T47D (cell line): ENCODE measurements at places on chromosomes 4 and X.

- no peak for DNase-seq
These were observed 289.4 kb downstream of the TRAM1L1 start for GRCh38 chr4:116796022-116796421.

DNA sequence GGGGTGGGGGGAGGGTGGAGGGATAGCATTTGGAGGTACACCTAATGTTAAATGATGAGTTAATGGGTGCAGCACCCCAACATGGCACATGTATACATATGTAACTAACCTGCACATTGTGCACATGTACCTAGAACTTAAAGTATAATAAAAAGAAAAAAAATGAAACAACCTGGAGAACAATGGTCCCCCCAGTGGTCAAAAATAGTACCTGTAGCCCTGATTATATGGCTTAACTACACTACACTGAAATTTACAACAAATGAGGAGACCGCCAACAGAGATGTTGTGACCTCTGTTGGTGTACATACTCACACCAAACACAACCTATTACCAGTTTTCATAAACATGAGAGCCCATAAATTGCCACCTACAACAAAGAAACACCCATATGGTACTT, 7.3 kb upstream of the MAGEE1 start:
- DNase-seq = no peak

GRCh38 chr4:63663870-63664269, 745.4 kb downstream of the TECRL start:
- no peak for DNase-seq

DNA sequence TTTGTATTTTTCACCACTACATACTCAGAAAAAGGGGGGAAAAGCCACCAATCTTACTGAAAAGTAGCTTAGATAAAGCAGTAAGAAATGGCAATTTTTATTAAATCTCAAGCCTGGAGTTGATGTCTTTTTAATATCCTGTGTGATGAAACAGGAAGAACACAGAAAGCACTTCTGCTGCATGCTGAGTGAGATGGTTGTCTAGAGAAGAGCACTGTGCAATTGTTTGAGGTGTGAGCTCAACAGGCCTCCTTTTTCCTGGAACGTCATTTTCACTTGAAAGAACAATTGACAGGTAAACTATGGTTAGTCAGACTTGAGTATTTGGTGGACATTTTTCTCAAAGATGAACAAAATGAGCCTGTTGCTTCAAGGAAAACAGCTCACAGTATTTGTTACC, 73.9 kb downstream of the RTL5 start:
- DNase-seq = no peak

DNA sequence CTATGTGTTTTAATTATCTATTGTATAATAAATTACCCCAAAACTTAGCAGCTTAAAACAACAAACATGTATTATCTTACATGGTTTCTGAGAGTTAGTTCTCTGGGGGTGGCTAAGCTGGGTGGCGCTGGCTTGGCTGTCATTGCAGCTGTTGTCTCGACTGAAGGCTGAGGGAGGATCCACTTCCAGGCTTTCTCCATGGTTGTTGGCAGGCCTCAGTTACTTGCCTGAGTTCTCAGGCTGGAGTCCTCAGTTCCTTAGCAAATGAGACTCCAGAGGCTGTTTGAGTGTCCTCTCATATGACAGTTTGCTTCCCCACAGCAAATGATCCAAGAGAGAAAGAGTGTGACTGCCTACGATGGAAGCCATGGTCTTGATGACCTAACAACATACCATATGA, 23.5 kb upstream of the GALNT7 start:
- no peak for DNase-seq

DNA sequence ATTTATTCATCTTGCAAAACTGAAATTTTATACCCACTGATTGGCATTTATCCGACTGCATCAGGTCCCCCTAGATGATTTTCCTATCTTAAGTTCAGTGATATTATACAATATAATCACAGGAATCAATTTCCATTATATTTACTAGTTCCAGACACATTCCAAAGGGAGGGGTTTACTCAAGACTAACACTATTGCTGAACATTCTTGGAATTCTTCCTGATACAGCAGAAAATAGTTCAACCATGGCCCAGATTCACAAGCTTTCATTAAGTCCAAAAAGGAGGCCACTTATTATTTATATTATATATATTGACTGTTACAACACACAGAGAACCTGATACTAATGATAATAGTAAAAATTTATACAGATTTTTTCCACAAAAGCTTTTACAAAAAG, 2353.6 kb downstream of the PCDH7 start:
- no peak for DNase-seq

- DNase-seq = no peak
These were observed 2.4 kb upstream of the MORF4L2 start for GRCh38 chrX:103688946-103689345.

DNA sequence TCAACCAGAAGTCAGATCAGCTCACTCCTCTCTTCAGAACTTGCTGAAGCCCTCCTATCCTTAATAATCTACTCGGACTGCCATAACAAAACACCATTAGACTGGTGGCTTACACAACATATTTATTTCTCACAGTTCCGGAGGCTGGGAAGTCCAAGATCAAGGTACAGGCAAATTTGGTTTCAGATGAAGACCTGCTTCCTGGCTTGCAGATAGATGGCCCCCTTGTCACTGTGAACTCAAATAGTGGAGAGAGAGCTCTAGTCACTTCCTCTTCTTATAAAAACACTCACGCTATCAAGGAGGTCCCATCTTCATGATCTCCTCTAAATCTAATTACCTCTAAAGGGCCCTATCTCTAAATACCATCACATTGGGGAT, 125.1 kb downstream of the CAMK2D start:
- no peak for DNase-seq

DNA sequence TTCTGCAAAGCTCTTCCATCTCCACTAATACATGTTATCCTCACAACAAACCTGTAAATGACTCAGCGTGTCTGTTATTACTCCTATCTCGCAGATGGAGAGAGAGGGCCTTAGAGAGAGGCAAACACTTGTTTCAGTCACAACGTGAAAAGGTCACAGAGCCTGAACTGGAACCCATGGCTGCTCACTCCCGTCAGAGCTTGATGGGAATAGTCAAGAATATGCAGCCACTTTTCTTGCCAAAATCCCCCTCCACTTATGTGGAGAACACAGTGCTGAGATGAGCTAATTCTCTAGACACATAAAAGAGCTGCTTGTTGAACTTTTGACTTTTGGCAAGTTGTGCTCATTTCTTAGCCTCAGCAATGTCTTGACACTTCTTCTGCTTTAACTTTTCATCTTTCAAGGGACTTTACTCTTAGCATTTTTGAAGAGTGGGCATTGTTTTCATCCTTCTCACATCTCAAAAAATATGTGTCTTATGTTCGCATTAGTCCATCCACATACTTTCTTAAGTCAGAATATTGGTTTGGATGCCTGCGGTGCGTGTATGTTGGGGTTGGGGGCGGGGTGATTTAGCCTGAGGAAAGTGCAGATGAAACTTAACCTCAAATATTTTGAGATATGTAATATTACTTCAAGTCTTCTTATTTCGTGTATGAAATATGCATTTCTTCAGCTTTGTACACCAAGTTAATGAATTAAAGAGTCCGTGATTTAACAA, 69.2 kb downstream of the SYNPO2 start:
- DNase-seq = no peak

- DNase-seq = no peak
These were observed 5.0 kb downstream of the AFM start for GRCh38 chr4:73486497-73486896.

- no peak for DNase-seq
These were observed 36.4 kb upstream of the RBM41 start for GRCh38 chrX:107154787-107155620.

DNA sequence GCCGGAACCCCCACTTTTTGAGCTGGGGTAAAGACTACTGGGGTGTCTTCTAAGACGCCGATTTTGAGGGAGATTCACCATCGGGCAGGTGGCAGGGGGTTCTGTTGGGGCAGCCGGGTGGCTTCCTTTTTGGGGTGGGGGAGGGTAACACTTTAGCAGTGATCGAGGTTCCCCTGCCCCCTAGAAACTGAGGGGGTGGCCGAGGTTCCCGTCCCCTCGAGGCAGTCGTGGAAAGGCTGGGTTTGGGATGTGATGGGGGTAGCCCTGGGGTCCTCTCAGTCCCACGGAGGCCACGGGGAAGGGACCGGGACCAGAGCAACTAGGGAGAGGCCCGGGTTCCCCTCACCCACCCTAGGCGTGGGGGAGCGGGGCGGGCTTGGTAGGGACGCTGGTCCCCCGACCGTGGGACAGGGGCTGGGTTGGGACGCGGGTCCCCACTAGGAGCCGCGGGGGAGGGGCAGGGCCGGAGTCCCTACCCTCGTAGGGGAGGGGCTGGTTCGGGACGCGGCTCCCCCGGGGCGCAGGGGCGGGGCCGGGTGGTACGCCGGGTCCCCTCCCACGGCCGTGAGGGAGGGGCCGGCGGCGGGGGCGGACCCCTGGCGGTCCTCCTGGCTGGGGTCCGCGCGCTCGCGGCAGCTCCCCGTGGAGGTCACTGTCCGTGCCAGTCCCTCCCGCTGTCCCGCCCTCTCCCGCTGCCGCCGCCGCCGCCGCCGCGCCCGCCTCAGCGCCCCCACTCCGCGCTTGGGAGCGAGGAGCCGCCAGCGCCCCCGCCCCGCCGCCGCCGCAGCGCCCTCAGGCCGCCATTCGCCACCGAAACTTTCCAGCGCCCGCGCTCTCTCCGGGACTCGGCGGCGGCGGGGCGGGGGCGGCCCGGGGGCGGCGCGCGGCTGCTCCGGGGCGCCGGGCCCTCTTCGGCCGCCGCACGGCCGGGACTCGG, at the start of gene TBL1X:
TBL1X (plus strand) TSS at position 624 of the 937 bp plus-strand sequence. CDS start 188,529 bp downstream, outside the sequence.
- peak; percentile 57 for DNase-seq

GRCh38 chrX:101219864-101220346, 319 bp downstream of the DRP2 start:
- no peak for DNase-seq

DNA sequence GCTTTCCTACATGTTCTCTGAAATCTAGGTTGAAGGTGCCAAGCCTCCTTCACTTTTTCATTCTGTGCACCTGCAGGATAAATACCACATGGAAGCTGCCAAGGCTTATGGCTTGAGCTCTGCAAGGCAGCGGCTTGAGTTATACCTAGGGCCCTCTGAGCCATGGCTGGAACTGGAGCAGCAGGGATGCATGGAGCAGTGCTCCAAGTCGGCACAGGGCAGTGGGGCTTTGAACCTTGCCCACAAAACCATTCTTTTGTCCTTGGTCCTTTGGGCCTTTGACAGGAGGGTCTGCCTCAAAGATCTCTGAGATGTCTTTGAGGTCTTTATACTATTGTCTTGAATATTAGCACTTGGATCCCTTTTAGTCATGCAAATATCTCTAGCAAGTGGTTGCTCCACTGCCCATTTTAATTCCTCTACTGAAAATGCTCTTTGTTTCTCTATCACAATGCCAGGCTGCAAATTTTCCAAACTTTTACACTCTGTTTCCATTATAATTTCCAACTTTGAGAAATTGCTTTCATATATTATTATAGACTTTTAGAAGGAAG, 536.2 kb upstream of the KLHL4 start:
- DNase-seq = no peak

DNA sequence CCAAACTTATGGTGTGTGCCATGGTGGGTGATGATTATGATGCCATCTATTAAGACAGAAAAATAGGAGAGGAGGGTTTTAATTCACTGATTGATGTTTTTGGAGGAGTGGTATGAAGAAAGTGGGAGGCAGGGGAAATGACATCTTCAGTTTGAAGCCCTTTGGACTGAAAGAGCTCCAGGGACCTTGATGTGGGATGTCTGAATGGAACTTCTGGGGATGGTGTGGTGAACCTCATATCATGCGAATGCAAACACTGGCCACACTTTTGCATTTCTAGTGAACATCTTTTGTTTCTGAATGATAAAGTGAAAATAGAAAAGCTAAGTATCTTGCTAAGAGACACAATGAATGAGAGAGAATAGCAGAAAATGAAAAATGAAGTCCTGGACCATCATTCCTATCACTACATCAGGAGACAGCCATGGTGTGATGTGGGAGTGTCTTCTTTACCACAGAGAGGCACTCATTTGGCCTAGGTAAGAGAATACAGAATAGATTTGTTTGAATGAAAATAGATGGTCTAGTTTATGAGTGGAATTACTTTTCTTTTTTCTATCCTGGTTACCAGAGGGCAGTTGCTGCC, 123.5 kb downstream of the ZNF827 start:
- DNase-seq = no peak

DNA sequence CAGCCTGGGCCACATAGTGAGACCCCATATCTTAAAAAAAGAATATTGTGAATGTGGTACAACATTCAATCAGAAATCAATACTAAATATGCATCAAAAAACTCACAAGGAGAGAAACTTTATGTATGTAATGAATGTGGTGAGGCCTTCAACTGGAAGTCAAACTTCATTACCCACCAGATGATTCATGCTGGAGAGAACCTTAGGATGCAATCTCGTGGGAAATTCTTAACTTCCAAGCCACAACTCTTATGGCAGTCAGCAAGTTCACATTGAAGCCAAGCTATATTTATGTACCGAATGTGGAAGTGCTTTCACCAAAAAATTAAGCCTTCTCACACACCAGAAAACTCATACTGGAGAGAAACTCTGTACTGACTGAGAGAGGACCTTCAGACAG, 84.5 kb upstream of the UXT start:
- DNase-seq = no peak

GRCh38 chrX:67436867-67437266, 107.0 kb upstream of the AR start:
- no peak for DNase-seq

DNA sequence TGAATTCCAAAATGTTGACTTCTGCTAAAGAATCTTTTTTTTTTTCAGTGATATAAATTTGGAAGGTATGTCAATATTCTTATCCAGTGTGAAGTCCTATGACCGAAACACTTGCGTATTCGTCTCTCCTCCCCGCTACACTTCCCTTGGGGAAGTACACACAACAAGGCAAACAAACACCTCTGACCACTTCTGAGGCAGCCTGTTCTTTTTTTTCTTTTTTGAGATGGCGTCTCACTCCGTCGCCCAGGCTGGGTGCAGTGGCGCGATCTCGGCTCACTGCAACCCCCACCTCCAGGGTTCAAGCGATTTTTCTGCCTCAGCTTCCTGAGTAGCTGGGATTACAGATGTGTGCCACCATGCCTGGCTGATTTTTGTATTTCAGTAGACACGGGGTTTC, 78.1 kb upstream of the DHRSX start:
- DNase-seq = no peak
